ENCODE measurements at places on chromosomes 16 and 17.

DNA sequence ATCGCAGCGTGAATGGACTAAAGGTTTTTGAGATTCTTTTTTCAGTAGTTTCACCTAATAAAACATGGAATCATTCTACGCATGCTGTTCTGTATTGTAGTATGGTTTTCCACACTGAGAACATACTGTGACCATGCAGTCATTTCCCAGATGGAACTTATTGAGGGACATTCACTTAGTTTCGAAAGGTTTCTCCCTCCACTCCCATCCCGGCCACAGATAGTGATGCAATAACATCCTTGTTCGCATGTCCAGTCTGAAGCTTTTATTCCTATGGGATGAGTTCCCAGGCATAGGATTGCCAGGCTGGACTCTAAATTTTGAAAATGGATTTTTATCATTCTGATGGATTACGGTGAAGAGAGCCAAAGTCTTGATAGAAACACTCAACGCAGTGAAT lies 420.4 kb downstream of the WWOX start:
- DNase-seq: no peak

GRCh38 chr16:86886651-86887050 lies 308.3 kb downstream of the FOXL1 start:
- DNase-seq: no peak

DNA sequence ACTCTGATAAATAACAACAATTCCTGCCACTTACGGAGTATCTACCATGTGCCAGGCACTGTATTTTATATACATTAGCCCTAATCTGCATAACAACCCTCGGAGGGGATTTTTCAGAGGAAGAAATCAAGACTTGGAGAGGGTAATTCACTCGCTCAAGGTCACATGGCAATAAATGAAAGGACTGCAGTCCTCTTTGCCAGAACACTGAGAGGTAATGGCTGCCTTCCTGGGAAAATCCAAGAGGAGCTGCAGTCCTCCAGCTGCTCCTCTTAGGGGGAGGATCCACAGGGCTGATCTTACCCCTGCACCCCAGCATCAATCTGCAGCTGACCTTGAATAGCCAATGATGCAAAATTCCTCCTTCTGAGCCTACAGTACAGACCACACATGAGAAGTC lies 114.1 kb upstream of the RPL38 start:
- DNase-seq: no peak

DNA sequence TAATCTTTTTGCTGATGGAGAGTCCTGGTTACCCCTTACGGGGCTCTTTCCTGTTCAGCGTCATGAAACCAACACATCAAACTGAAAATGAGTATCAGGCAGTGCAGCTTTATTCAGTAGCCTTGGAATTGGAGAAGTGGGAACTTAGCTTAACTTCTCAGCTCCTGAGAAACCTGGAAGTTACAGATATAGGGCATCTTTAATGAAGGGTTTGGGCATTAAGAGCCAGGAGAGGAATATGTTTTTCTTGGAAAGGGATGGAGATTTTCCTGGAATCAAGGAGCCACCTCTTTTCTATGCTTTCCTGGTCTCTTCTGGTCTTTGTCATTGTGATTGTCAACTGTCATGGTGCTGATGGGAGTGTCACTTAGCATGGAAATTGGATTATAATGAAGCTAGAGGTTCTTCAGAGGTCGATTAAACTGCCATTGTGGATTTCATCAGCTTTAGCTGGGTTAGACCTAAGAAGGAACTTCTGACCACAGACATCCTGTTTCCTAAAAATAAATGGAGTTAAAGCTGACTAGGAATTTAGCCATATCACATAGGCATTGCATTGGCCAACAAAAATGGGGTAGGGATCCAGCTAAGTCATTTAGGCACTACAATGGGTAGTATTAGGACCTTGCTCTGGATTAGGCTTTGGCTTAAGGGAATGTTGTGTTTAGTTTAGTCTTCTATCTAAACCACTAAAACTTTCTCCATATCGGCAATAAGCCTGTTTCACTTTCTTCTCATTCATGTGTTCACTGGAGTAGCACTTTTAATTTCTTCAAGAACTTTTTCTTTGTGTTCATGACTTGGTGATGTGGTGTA lies 186.4 kb downstream of the BCAS3 start:
- peak; percentile 3 for DNase-seq

GRCh38 chr17:34586346-34586846 lies 7.0 kb downstream of the TMEM132E start:
- no peak for DNase-seq

DNA sequence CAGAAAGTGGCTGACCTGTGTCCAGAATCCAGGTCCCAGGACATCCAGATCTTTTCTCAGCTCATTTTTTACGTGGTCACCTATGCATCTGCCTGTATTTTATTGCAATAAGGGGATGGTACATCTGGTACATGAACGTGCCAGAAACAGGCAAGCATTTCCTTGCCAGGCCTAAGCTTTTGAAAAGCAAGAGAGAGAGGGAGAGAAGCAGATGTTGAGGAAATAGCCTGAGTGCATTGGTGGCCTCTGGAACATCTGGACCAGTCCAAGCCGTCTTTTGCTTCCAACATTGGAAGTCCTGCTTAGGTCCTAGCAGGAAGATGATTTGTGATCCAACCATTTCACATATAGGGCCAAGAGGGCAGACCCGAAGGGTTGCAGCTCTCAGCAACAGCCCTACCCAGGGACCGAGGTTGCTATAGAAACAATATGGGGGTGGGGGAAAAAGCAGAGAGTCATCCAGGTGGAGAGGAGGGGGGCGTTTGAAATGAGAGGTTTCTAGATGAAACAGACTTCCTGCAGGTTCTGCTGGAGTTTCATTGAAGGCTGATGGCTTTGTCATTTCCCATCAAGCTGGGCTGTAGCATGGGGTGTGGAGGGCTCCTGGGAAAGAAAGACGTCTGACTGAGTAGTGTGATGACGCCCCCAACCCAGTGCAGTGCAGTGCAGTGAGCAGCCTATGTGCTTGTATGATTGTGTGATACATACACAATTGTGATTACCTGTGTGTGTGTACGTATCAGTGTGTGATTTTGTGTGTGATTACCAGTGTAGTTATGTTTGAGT lies 61.6 kb downstream of the SHISA6 start:
- no peak for DNase-seq

DNA sequence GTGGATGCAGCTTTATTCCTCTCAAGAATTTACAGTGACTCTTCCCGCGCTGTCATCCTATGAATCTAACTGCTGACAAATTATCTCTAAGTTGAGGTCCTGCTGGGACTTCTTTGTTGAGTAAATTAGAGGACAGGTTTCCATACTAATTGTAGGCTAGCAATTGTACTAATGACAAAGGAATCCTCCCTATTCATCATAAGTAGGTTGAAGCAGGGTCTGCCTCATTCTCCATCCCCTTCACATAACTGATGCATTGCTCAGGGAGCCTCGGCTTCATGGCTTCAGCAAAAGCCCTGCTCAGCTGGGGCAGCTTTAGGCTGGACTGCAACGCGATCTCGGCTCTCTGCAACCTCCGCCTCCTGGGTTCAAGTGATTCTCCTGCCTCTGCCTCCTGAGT lies 83.1 kb upstream of the IRX6 start:
- DNase-seq: no peak

DNA sequence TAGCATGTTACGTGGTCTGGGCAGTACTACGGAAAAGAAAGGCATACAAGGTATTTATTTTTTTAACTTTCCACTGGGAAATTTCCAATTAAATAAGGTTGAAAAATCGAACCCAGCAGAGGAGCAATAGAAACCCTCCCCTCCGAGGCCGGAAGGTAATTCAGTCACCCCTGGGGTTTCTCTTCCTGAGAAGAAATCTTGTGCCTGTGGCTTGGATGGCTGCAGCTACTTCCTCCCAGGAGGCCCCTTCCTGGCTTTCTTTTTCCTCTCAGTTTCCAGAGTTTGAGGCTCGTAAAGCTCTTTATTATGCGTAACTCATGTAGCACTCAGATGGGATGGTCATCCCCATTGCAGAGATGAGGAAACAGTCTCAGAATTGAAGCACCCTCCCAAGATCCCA lies 140.3 kb downstream of the ASIC2 start:
- no peak for DNase-seq

GRCh38 chr17:151004-151403 lies 13.6 kb downstream of the SCGB1C2 start:
- no peak for DNase-seq

GRCh38 chr17:34357398-34357797 lies 1.1 kb downstream of the CCL13 start:
- no peak for DNase-seq

- DNase-seq: peak; percentile 23
Observed at GRCh38 chr16:74605746-74606520, 981 bp downstream of the GLG1 start.

GRCh38 chr17:63433746-63434591 lies 12.1 kb downstream of the CYB561 start:
- DNase-seq: peak; percentile 72

DNA sequence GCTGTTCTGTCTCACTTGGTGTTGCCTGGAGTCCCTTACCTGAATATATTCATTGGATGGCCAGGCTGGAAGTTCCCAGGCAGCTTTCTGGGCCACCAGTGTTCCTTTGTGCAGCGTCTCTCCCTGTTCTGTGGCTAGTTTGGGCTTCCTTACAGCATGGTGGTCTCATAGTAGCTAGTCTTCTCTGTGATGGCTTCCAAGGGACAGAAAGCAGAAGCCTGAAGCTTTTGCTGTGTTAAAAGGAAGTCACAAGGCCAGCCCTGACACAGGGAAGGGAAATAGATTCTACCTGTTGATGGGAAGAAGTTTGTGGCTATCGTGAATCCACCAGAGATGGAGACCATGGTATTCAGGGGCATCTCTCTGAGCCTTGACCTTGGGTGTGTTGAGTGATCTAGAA lies 34.6 kb downstream of the PLCG2 start:
- no peak for DNase-seq

GRCh38 chr17:2282297-2282873 lies 21.2 kb downstream of the SMG6 start:
- peak; percentile 84 for DNase-seq

DNA sequence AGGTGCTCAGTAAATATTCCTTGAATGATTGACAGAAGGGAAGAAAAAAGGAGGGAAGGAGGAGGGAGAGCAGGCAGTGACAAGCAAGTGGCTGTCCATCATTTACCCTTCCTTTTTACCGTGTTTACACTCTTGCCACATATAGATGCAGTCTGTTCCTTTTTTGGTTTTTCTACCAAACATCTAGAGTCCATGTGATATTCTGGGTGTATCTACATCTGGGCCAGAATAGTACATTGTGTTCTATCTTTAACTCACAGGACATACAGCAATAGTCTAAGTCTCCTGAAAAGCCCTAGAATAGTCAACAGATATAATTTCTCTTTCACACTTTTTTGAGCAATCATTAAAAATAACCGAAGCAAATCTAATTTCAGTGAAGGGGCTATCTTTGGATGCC lies 33.5 kb downstream of the KCNJ2 start:
- no peak for DNase-seq

DNA sequence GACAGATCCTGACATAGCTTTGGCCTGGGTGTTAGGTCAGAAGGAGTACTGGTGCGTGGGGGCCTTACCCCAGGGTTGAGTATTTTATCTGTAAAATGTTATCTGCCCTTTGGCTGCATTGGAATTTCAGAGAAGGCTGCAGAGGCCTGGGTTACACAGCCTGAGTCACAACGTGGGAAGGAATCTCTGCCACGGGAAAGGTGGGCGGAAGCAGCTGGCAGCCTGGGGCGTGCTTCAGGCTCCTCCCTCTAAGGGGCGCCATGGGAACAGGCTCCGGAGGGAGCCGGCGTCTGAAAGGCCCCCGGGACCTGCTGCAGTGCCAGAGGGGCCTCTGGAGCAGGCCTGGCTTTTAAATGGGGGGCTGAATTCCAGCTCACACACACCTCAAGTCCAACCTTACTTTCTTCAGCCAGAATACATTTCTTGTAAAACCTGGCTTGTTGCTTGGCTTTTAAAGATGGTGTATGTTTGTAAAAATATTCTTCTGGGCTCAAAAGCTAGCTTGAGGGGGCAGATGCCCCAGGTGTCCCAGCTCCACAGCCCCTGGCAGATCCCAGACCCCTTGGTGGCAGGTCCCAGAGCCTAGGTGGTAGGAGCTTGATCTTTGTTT lies 142.2 kb downstream of the RAB11FIP4 start:
- DNase-seq: peak; percentile 12

GRCh38 chr16:78362524-78363135 lies 263.2 kb downstream of the WWOX start:
- DNase-seq: peak; percentile 14

GRCh38 chr17:12599186-12599920 lies 66.3 kb upstream of the MYOCD start:
- no peak for DNase-seq

GRCh38 chr17:15386083-15386482 lies 44.7 kb upstream of the TEKT3 start:
- no peak for DNase-seq

GRCh38 chr16:3529175-3529574 lies 28.4 kb downstream of the CLUAP1 start:
- no peak for DNase-seq

DNA sequence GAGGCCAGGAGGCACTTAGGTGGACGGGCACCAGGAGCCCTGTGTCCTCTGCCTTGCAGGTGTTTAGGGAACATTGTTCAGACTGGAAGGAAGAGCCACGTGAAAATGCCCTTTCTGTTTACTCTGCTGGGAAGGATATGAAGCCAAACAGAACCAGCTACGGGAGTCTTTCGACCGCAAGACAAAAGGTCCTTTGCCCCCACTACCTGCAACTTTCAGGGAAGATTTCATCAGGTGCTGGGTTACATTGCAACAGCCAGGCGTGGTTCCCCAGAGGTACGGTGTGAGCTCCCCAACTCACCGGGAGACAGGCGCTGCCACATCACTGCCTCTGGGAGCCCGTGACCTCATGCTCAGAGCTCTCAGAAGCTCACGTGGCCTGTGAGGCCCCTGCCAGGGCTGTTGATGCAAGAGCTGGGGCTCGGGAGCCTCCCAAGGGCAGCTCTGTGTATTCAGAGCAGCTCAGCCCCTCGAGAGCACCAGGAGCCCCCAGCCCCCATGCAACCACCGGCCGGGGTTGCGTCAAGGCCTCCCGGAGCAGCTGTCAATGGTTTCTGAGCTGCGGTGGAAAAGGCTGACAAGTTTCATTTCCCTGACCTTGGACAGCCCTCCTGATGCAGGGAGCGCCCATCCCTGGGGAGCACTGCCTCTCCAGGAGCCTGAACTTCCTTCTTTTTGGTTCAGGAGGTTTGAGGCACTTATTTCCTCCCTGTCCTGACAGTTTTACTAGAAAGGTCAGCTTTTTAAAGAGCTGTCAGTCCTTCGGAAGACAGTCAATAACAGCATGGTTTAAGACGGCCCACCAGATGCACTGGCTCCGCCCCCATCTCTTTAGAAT lies 42.1 kb downstream of the TBC1D16 start:
- peak; percentile 21 for DNase-seq

- no peak for DNase-seq
Observed at GRCh38 chr16:590188-590814, 435 bp downstream of the RAB40C start.

DNA sequence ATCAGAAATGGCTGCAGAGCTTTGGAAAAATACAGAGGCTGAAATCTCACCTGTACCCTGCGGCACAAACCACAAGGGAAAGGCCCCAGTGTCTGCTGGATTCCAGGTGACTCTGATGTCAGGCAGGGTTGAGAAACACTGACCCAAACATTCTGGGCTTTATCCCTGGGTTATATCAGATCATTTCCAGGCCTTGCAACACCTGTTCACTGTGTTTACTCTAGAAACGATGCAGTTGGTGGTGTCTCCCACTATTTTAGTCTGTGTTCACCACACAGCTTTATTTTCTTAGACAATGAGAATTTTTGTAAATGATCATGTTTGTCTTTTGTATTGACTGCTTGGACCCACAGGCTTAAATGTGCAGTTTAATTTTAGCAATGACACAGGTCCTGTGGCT lies 151.5 kb upstream of the SDK2 start:
- DNase-seq: no peak

Data from hematopoietic multipotent progenitor cell treated with erythropoietin and hydrocortisone succinate and interleukin-3 and kit ligand, for 8 days (in vitro differentiated cells).